Karpas-422 (cell line): ENCODE measurements at places on chromosomes 5 and 9. TPM values are rescaled to one million over a fixed set of nuclear protein-coding genes. Genes with fewer than 3 reads are reported as not detected.
A peak's percentile ranks its signal among the peaks of the same experiment; 100 is the strongest.

The MLANA gene
- total RNA-seq = not detected in 2 replicates

GRCh38 chr5:107553117-107553555 is 117.6 kb downstream of the EFNA5 start:
- no peak overlapping the region for H3K4me3 ChIP-seq
- H3K27ac ChIP-seq = no peak overlapping the region
- H3K4me1 ChIP-seq = no peaks in the 10 kb centered on the region
- DNase-seq = no peak
- H3K27me3 ChIP-seq = no peaks in the 10 kb centered on the region
- H3K36me3 ChIP-seq = no peaks in the 10 kb centered on the region

DNA sequence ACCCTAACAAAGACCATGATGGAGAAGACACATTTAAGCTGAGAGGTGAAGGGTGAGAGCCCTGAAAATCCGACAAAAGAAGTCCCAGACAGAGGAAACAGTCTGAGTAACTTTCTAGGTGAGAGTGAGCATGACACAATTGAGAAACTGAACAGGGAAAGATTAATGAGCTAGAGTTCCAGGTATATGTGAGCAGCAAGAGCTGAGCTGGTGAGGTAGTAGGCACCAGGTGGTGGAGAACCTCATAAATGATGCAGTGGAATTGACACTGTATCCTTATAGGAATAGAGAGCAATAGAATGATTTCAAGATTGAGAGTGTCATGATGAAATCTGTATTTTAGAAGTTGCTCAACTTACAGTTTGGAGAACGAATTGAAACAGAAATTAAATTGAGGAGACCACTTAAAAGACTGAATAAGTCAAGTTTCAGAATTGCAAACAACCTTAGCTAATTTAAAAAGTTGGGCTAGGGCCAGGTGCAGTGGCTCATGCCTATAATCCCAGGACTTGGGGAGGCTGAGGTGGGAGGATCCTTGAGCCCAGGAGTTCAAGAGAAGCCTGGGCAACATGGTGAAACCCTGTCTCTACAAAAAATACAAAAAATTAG is 89.8 kb downstream of the NREP start:
- no peaks in the 10 kb centered on the region for H3K27me3 ChIP-seq
- DNase-seq = no peak
- H3K4me3 ChIP-seq = no peak overlapping the region

The KDM3B gene
- 44.9 and 56.3 TPM in 2 replicates for total RNA-seq

The PCDHA4 gene
- not detected in 2 replicates for total RNA-seq

The TEK gene
- total RNA-seq = not detected in 2 replicates

The ANKRD31 gene
- 0.22 and 0.30 TPM in 2 replicates for total RNA-seq

The PPIP5K2 gene
- total RNA-seq = 17.4 and 73.4 TPM in 2 replicates

The CCDC183 gene
- 1.6 TPM in 1 of 2 replicates, not detected in the other for total RNA-seq

The PITX1 gene
- 173 and 469 TPM in 2 replicates for total RNA-seq

DNA sequence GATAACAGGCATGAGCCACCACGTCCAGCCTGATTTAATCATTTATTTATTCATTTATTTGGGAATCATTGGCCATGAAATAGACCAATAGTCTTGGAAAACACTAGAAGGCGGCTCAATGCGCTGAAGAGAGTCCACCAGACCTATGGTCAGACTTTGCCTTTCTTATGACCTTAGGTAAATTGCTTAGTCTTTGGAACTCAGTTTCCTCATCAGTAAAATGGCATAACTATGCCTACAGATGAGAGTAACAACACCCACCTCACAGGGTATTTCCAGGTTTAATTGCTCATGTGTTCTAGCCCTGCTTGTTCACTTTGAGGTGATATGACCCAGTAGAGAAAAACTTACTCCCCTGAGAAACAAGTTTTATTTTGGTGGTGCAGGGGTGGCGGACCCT is 38.2 kb upstream of the CPEB4 start:
- H3K4me3 ChIP-seq = no peak overlapping the region
- no peaks in the 10 kb centered on the region for H3K36me3 ChIP-seq

The TSSK1B gene
- not detected in 2 replicates for total RNA-seq

GRCh38 chr5:171092194-171092593 is 216.9 kb upstream of the TLX3 start:
- no peaks in the 10 kb centered on the region for H3K27me3 ChIP-seq
- no peak overlapping the region for H3K27ac ChIP-seq
- no peaks in the 10 kb centered on the region for H3K4me1 ChIP-seq
- no peak for DNase-seq
- H3K36me3 ChIP-seq = no peaks in the 10 kb centered on the region
- H3K4me3 ChIP-seq = no peak overlapping the region

The LCN9 gene
- total RNA-seq = not detected in 2 replicates

DNA sequence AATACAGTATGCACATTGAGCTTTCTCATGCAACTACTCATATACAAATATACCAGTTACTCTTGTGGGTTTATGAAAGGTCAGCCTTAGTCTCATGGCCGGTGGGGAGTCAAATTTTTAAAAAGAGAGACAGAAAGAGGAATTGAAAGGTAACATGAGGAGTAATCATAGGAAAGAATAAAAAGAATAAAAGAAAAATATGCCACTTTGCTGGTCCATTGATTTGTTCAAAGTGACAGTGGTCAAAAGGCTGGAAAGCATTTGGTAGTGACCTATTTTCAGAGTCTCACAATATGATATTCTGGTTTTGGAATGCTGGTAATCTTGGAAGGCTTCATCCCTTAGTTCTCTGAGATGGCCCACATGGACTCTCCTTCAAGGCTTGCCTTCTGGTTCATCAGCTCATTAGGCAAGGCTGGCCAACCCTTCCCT is 67.0 kb downstream of the ZNF366 start:
- H3K36me3 ChIP-seq = no peaks in the 10 kb centered on the region
- H3K4me3 ChIP-seq = no peak overlapping the region
- H3K4me1 ChIP-seq = no peaks in the 10 kb centered on the region
- no peaks in the 10 kb centered on the region for H3K27me3 ChIP-seq
- H3K27ac ChIP-seq = no peak overlapping the region

GRCh38 chr5:75612901-75613300 is 1.6 kb downstream of the ANKDD1B start:
- no peaks in the 10 kb centered on the region for H3K36me3 ChIP-seq
- H3K27me3 ChIP-seq = no peaks in the 10 kb centered on the region
- DNase-seq = no peak

DNA sequence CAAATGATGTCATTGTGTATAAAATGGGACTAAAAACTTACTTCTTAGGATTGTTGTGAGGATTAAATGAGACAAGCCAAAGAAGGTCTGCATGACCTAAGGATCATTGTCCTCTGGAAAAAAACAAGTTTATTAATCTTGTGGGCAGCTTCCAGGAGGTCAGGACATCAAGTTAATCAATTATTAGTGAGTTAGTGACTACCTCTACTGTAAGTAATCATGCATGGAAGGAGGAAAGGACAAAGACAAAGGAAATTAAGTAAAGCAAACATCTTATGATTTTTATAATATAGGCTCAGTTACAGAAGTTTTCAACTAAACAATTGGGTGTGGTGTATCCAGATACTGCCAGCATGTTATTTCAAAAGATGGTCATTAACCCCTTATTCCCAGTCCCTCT is 129.3 kb upstream of the TUT7 start:
- no peaks in the 10 kb centered on the region for H3K36me3 ChIP-seq
- H3K27ac ChIP-seq = no peak overlapping the region
- H3K4me1 ChIP-seq = peaks cover 3% of the 10 kb centered on the region; the same call in 1 of the 2 replicates
- no peak for DNase-seq
- no peaks in the 10 kb centered on the region for H3K27me3 ChIP-seq
- H3K4me3 ChIP-seq = no peak overlapping the region

- DNase-seq = no peak
- H3K4me3 ChIP-seq = no peak overlapping the region
- no peaks in the 10 kb centered on the region for H3K36me3 ChIP-seq
These were observed 317.6 kb downstream of the CWC27 start for GRCh38 chr5:65086234-65086890.

- H3K4me1 ChIP-seq = peaks cover 33% of the 10 kb centered on the region
- peak; percentile 99 for DNase-seq
- H3K27ac ChIP-seq = peak within 1 kb of the TSS; percentile 78
- no peaks in the 10 kb centered on the region for H3K27me3 ChIP-seq
These were observed at the start of gene UBE2B for GRCh38 chr5:134370871-134371833. UBE2B (plus strand) TSS chr5:134371569; CDS start chr5:134371596, 27 bp downstream.

DNA sequence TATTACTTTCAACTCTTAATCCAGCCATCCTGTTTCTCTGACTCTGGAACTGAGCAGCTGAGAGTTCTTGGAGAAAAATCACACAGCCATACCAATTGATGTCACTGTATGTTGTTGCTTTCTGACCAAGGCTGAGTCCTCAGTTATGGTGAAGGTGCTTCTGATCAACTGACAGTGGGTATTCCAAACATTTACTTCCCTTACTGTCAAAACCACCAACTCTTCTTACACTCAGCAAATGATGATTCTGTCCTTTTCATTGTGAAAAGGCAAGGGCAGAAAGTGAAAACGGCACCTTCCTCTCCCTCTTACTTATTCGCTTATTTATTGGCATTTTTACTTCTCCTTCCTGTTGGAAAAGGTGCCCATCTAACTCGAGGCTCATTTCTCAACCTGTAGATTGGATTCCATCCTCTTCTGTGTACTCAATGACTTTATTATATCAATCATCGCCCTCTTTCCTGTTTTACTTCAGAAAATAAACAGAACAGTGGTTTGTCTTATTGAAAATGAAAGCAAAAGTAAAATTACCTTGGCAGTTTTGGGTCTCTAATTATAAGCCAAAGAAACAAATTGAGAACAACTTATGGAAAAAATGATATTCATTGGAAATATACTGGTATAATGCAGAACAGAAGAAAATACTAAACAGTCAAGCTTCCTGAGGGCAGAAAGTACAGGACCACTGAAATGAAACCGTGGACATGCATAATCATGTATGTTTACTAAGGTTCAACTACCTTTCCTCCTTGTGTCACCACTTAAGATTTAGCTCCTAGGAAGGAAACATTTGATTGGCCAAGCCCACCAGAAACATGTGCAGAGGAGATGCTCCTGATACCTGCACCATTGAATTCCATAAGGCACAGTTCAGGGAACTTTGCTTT is 104.5 kb upstream of the CHD1 start:
- H3K4me1 ChIP-seq = peaks cover 18% of the 10 kb centered on the region
- no peaks in the 10 kb centered on the region for H3K27me3 ChIP-seq
- no peaks in the 10 kb centered on the region for H3K36me3 ChIP-seq
- peak overlapping the region; percentile 55 for H3K4me3 ChIP-seq
- DNase-seq = no peak

- no peak overlapping the region for H3K4me3 ChIP-seq
- no peaks in the 10 kb centered on the region for H3K4me1 ChIP-seq
- DNase-seq = no peak
- H3K27me3 ChIP-seq = no peaks in the 10 kb centered on the region
These were observed 188.9 kb downstream of the SPOCK1 start for GRCh38 chr5:137310051-137310730.

GRCh38 chr5:131366428-131366827 is 102.6 kb downstream of the CDC42SE2 start:
- no peak overlapping the region for H3K4me3 ChIP-seq
- no peak for DNase-seq
- no peaks in the 10 kb centered on the region for H3K27me3 ChIP-seq
- H3K4me1 ChIP-seq = no peaks in the 10 kb centered on the region; the same call in 1 of the 2 replicates

DNA sequence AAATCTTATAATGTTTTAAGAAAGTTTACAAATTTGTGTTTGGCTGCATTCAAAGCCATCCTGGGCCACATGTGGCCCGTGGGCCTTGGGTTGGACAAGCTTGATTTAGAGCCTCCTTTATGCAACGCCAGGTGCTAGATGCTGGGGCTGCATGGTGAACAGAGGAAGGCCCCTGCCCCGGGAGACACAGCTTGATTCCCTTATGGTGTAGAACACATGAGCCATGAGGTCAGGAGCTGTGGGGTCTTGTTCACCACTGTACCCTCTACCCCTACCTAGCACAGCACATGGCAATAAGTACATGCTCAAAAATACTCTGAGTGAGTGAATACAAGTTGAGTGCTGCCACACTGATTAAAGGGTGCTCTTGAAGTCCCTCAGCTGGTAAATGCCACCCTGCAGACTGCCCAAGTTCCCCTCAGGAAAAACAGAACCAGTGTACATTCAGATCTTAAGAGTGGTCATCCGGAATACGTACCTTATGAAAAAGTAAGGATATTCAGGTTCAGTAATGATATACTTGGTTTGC is 71.9 kb downstream of the ARRDC3 start:
- no peak for DNase-seq
- H3K27me3 ChIP-seq = no peaks in the 10 kb centered on the region
- H3K4me1 ChIP-seq = peaks cover 9% of the 10 kb centered on the region
- no peaks in the 10 kb centered on the region for H3K36me3 ChIP-seq
- no peak overlapping the region for H3K4me3 ChIP-seq

DNA sequence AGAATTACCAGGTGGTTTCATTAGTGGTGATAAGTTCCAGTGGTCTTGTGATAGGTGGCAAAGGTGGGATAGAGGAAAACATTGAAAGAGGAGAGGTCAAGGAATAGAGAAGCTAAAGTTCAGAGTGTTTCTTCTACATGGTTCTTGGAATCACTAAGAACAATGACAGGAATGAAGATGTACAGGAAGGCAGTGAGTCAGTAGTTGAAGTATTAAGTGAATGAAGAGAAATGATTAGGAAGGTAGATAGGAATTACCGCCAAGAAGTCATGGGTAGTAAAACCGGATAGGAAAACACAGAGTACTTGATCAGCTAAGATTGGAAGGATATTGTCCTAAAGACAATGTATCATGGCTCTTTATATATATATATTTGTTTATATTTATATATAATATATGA is 37.9 kb upstream of the RASA1 start:
- no peaks in the 10 kb centered on the region for H3K36me3 ChIP-seq
- DNase-seq = no peak
- H3K4me1 ChIP-seq = peaks cover 20% of the 10 kb centered on the region
- H3K27me3 ChIP-seq = no peaks in the 10 kb centered on the region
- H3K27ac ChIP-seq = no peak overlapping the region

- no peak for DNase-seq
- H3K27me3 ChIP-seq = no peaks in the 10 kb centered on the region
- peaks cover 29% of the 10 kb centered on the region for H3K4me1 ChIP-seq
- no peaks in the 10 kb centered on the region for H3K36me3 ChIP-seq
- H3K4me3 ChIP-seq = peak overlapping the region; percentile 73
These were observed 722 bp downstream of the SLC22A4 start for GRCh38 chr5:132294728-132295504.

- no peaks in the 10 kb centered on the region for H3K27me3 ChIP-seq
- no peak overlapping the region for H3K27ac ChIP-seq
- H3K36me3 ChIP-seq = no peaks in the 10 kb centered on the region
- peaks cover 32% of the 10 kb centered on the region for H3K4me1 ChIP-seq
These were observed 236.4 kb downstream of the CAAP1 start for GRCh38 chr9:26656003-26656870.

- DNase-seq = peak; percentile 65
- no peak overlapping the region for H3K27ac ChIP-seq
- H3K36me3 ChIP-seq = no peaks in the 10 kb centered on the region
- no peaks in the 10 kb centered on the region for H3K4me1 ChIP-seq
- no peaks in the 10 kb centered on the region for H3K27me3 ChIP-seq
These were observed 154.2 kb upstream of the DAB2 start for GRCh38 chr5:39578887-39579497.
